Fibroblast of the aortic adventitia (primary cell): ENCODE measurements at places on chromosomes 7 and 10. TPM values are rescaled to one million over a fixed set of nuclear protein-coding genes. Genes with fewer than 3 reads are reported as not detected.

Gene OPN1SW
- not detected in 2 replicates for total RNA-seq

Gene ENTPD1
- total RNA-seq: 0.09 and 0.16 TPM in 2 replicates

Gene COL28A1
- 0.09 TPM in 1 of 2 replicates, not detected in the other for total RNA-seq

Gene ITPRID1
- total RNA-seq: not detected in 2 replicates

Gene PON1
- not detected in 2 replicates for total RNA-seq

Gene MTERF1
- total RNA-seq: 10.9 and 15.8 TPM in 2 replicates

Gene AQP1
- 2.8 and 4.5 TPM in 2 replicates for total RNA-seq

Gene BLNK
- not detected in 2 replicates for total RNA-seq

Gene CTAGE8
- 6.2 TPM in 1 of 2 replicates, not detected in the other for total RNA-seq

Gene IL15RA
- 2.1 and 5.7 TPM in 2 replicates for total RNA-seq

Gene PCLO
- 0.36 TPM in 1 of 2 replicates, not detected in the other for total RNA-seq

Gene TM9SF3
- 73.8 and 120 TPM in 2 replicates for total RNA-seq

Gene ZNF488
- 0.18 and 0.41 TPM in 2 replicates for total RNA-seq

Gene PTPRZ1
- total RNA-seq: 0.72 and 3.8 TPM in 2 replicates

Gene ZNF248
- 8.6 and 8.7 TPM in 2 replicates for total RNA-seq

Gene HECW1
- 0.82 and 3.6 TPM in 2 replicates for total RNA-seq

Gene VWA2
- 0.09 TPM in 1 of 2 replicates, not detected in the other for total RNA-seq

Gene ADD3
- 127 and 524 TPM in 2 replicates for total RNA-seq

Gene METTL27
- 6.1 and 10.7 TPM in 2 replicates for total RNA-seq

Gene SLC25A13
- 14.3 and 24.5 TPM in 2 replicates for total RNA-seq

Gene CPVL
- total RNA-seq: 0.54 and 3.2 TPM in 2 replicates

Gene LMOD2
- not detected in 2 replicates for total RNA-seq

Gene GHRHR
- total RNA-seq: not detected in 2 replicates

Gene SLC16A9
- total RNA-seq: 0.25 and 1.5 TPM in 2 replicates

Gene ARL3
- total RNA-seq: 10.4 and 12.1 TPM in 2 replicates

Gene PRF1
- total RNA-seq: not detected in 2 replicates

Gene DDX21
- total RNA-seq: 61.9 and 63.1 TPM in 2 replicates

Gene PPP1R9A
- total RNA-seq: 0.45 and 0.49 TPM in 2 replicates

Gene TRPV5
- total RNA-seq: not detected in 2 replicates

Gene WDR91
- total RNA-seq: 6.5 and 15.4 TPM in 2 replicates

Gene AKR1C2
- 48.2 and 376 TPM in 2 replicates for total RNA-seq

Gene C10orf67
- 0.09 TPM in 1 of 2 replicates, not detected in the other for total RNA-seq

Gene TRIM73
- 0.18 and 1.6 TPM in 2 replicates for total RNA-seq

Gene GFRA1
- 0.18 and 0.49 TPM in 2 replicates for total RNA-seq

Gene ACADSB
- 7.4 and 11.4 TPM in 2 replicates for total RNA-seq

Gene SFRP4
- total RNA-seq: 40.9 and 171 TPM in 2 replicates

Gene LRGUK
- total RNA-seq: 0.09 and 0.82 TPM in 2 replicates

Gene PRTFDC1
- 34.4 and 39.6 TPM in 2 replicates for total RNA-seq

Gene ALOX5
- not detected in 2 replicates for total RNA-seq

Gene SPDYE1
- total RNA-seq: not detected in 2 replicates

Gene TSPAN13
- 4.3 TPM in 1 of 2 replicates, not detected in the other for total RNA-seq
